GM20000 (cell line): ENCODE measurements at places on chromosomes 5 and 9.

- no peak for DNase-seq
Observed at GRCh38 chr9:133843751-133844397, 105.7 kb upstream of the SARDH start.

- DNase-seq = no peak
Observed at GRCh38 chr9:87149799-87150198, 202.5 kb upstream of the GAS1 start.

DNA sequence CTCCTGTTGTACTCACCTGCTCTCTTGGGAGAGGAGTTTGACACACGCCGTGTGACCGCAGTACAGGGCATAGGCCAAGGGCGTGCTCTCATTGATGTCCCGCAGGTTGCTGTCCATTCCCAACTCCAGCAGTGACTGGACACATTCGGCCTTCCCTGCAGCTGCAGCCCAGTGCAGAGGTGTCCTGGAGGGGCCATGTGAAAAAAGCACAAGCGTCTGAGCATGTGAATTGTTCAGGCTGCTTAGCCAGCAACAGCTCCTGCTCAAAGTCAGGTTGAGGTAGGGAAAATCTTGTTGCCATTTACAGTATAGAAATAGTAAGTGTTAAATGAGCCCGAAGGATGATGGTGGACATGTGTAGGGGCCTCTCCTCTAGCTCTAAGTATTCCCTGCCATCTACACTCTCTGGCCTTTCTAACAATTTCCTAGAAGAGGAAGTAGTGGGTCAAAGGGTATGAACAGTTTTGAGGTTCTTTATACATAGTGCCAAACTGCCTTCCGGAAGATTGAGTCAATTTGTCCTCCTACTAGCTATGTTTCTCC is 116.5 kb downstream of the ANKRD55 start:
- DNase-seq = no peak

- DNase-seq = no peak
Observed at GRCh38 chr5:152083231-152083630, 158.6 kb upstream of the GLRA1 start.

GRCh38 chr5:71969460-71969859 is 137.8 kb upstream of the MAP1B start:
- no peak for DNase-seq

- peak; percentile 84 for DNase-seq
Observed at GRCh38 chr9:98101868-98102273, 17.2 kb downstream of the TRIM14 start.

DNA sequence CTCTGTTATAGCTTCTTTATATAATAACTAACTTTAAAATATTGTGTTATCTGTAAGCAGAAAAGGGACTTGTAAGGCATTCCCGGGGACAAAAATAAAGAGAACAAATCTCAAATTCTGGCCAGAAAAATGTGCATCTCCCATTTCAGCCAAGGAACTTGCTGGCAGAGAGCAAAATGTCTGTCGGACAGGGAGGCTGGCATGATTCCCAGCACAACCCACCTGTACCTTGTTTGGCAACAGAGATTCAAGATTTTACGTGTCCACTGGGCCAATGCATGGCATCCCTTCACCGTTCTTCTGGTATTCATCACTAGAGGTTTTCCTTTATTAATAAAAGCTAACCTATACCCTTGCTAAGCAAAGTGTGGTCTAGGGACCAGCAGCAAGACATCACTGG is 566.6 kb downstream of the PSAT1 start:
- DNase-seq = no peak

- no peak for DNase-seq
Observed at GRCh38 chr9:93207860-93208734, 24.2 kb downstream of the WNK2 start.

DNA sequence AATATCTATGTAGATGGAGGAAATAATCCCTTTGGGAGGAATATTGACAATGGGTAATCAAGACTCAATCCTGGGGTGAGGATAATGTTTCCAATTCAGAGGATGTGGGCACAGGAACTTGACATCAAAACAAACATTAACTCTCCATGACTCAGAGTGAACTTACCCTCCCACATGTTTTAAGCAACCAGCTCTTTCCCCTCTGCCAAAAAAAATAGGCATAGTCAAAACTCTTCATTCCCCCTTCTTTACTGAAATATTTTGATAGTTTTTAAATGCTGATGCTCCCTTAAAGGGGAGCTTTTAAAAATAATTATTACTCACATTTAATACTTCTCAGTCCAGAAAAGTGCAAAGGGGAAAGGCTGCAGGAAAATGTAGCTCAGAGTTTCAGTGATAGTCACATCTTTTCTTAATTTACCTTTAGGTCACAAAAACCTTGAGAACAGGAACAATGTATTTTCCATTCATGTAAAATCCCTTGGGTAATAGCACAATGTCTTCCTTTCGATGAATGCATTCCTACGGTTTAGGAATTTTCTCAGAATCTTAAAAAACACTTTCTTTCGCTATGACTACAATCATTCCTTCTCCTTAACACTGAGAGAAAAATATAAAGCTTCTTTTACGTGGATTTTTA is 298.4 kb upstream of the GRAMD2B start:
- no peak for DNase-seq

DNA sequence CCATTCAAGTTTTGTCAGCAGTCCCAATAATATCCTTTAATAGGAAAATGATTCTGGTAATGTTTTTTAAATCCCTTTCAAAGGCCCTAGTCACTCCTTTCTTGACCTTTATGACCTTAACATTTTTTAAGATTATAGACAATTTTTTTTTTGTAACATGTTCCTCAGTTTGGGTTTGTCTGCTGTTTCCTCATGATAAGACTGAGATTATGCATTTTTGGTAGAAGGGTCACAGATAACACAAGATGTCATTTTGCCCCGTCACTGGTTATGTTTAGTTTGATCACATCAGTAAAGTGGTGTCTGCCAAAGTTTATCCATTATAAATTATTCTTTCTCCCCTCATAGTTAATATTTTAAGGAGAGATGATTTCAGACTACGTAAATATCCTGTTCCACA is 16.0 kb upstream of the PTPDC1 start:
- no peak for DNase-seq

DNA sequence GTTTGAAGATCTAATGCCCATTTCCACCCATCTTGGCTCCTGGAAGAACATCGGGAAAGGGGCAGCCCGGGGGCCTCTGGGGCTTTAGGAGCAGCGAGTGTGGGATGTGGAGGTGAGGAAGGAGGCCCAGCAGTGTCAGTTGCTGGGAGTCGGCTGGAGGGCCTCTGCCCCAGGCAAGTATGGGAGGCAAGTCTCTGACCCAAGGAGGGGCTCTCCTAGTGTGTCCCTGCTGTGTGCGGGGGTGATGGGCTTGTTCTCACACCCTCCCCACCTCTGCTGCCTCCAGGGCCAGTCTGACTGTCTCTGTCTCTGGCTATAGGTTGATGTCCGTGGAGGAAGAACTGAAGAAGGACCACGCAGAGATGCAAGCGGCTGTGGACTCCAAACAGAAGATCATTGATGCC is 129.7 kb downstream of the DAB2IP start:
- no peak for DNase-seq

- DNase-seq = no peak
Observed at GRCh38 chr9:114400219-114400618, 12.4 kb upstream of the AKNA start.

GRCh38 chr9:135076876-135077430 is 10.5 kb upstream of the OLFM1 start:
- no peak for DNase-seq

- DNase-seq = no peak
Observed at GRCh38 chr5:173968154-173968797, 20.7 kb upstream of the C5orf47 start.

DNA sequence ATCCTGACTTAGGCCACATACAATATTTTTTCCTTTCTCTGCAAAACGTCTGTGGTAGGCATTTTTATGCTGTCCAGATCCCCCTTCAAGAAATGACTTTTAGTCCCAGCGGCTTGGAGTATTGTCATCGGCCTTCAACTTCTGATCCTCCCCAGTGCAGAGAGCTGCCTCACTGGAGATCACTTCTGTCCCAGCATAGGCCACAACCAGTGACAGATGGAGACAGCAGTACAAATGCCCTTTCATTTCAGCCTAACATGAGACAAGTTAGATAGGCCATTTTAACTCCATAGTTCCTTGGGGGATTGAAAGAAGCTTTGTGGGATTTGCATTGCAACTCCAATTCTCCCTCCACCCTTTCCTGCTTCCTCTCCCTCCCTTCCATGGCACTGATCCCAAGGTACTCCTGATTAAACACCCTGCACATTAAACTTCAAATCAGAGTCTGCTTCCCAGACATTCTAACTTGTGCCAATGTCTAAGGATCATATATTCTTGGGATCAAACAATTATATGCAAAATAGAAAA is 3.2 kb upstream of the MAMDC2 start:
- no peak for DNase-seq

GRCh38 chr9:97623946-97624345 is 9.2 kb downstream of the TSTD2 start:
- DNase-seq = no peak

GRCh38 chr9:23243523-23243922 is 582.5 kb downstream of the ELAVL2 start:
- no peak for DNase-seq

- no peak for DNase-seq
Observed at GRCh38 chr5:78640662-78641474, 7.7 kb downstream of the LHFPL2 start.

DNA sequence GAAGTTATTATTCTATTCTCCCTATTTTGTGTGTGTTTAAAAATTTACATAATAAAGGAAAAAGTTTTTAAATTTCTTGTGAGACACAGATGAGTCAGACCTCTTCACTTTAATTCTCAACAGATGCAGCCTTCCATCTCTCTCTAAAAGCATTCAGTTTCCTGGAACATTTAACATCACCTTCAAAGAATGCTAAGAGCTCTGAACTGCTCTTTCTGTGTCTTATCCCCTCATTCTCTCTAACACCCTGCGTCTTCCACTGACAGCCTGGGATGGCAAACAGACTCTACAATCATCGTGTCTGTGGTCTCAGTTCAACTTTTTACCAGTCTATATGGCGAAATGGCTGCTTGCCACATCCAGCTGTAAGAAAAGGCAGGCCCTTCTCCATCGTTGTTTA is 173.0 kb downstream of the HINT1 start:
- no peak for DNase-seq

GRCh38 chr5:154840435-154841272 is 9.7 kb downstream of the FAXDC2 start:
- DNase-seq = no peak
